Effector CD8-positive, alpha-beta T cell (primary cell): ENCODE measurements at places on chromosomes 6 and 20.

- DNase-seq, result no peak
Observed at GRCh38 chr6:14880052-14880451, 365.8 kb upstream of the JARID2 start.

GRCh38 chr6:209432-210103 is 82.7 kb upstream of the DUSP22 start:
- DNase-seq, result no peak

DNA sequence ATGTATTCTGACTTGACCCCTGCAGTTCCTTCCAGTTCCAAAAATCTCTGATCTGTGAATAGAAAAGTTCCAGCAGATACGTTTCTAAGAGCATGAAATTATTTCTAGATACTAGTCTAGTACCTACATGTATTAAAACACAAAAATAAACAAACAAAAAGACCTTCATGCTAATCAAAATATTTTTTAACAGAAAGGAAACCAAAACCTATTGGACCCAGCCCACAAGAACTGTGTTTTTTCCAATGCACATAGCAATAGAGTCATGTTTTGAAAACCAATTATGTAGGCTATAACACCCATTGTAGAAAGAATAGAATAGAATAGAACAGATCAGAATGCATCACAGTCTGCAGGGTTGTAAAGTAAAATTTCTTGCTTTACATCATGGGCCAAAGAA is 158.6 kb upstream of the TNFAIP3 start:
- no peak for DNase-seq

- no peak for DNase-seq
Observed at GRCh38 chr20:8156235-8157079, 24.4 kb downstream of the PLCB1 start.

- DNase-seq, result no peak
Observed at GRCh38 chr6:30752157-30752927, 8.0 kb upstream of the IER3 start.

DNA sequence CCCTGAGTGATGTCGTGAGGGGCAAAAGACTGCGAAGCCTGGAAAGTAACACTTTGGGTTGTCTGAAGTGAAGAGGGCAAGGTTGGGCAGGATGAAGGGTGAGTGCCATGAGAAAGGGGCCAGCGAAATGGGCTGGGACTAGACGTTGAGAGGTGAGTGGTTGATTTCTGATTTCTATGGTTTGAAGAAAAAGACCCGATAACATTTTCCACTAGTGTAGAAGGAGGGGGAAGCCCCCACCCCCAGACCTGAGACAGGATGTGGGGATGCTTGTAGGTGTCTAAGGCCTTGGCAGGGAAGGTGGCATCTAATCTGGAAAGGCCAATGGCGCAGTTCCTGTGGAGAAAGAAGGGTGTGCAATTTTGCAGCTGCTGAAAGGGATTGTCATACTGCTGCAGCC is 25.3 kb upstream of the KIF3B start:
- DNase-seq, result no peak

DNA sequence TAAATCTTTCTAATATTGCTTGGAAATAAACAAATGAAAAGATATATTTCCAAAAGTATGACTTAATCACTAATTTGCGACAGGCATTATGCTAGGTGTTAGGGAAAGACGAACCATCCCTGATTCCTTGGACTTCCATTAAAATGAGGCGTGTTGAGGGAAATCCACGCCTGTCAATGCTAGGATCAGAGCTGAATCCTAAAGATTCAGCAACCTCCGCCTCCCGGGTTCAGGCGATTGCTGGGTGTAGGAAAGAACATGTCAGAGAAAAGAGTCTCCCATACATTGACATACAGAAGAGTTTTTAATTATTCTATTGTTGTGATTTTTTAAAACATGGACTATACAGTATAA is 16.8 kb upstream of the PRSS16 start:
- DNase-seq, result no peak

DNA sequence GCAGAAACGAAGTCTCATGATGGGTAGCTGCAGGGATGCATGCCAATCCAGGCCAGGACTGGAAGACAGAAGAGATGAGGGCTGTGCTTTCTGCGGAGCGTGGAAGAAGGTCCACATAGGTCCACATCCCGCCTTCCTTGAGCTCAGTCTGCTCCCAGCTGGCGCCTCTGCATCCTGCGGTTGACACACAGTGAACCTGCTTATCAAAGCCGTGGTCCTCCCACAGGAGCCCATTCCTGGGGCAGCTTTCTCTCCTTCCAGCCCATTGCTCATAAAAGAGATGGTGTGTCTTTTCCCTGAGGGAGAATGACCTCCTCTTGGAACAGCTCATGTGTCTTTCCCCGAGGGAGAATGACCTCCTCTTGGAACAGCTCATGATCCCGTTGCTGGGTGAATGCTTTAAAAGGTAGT is 225.4 kb downstream of the CDH4 start:
- DNase-seq, result no peak

DNA sequence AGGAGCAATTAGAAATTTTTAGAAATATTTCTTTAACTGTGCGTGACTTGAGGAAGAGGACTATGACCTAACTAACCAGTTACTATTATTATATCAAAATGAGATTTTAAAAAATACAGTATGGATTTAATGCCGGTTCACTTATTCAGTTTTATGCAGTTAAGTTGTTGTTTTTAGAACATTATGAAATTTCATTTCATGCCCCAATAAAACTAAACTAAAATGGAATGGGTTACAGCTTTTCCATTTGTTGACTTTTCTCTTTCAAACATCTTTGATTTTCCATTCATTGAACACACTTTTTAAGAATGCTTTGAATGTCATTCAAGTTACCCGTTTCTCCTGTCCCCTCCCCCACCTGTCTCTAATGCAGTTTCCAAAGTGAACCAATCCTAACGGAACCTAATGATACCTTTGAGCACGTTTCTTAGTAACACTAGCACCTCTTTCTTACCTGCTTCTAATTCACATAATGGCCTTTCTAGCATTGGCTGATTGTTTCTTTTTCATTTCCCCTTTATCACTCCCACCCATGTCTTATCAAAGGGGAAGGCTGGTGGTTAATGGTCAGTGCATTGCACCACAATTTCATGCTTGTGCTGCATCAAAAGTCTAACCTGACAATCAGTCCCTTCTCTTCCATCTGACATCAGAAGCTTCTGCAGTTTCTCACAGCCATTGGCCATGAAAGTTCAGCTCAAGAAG is 262.2 kb upstream of the TAB2 start:
- DNase-seq, result no peak

- DNase-seq, result no peak
Observed at GRCh38 chr6:168217216-168217879, 102.2 kb downstream of the DACT2 start.

DNA sequence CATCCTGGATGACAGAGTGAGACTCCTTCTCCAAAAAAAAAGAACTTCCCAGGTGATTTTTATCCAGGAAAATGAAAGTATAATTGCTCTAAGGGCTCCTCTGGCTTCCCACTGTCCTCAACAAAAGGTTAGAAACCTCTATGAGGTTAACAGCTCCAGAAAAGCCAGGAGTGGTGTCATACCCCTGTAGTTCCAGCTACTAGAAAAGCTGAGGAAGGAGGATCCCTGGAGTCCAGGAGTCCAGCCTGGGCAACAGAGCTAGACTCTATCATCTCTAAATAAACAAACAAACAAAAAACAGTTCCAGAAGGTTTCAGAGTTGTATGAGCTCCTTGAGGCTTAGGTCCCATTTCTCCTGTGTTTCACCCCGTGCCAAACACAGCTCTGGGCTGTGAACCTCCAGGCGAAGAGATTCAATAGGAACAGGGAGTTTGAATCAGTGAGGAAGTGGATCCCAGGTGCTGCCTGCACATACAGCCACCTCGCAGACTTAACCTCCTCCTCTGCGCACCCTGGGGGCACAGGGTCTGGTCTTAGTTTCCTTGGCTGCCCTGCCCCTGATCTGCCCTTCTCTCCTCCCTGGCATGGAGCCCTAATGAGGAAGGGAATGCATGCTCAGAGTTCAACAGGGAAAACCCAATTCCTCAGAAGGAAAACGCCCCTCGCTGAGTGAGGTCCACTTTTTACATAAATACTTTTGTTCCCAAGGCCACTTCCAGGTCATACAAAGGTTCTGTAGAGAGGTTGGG is 31.0 kb downstream of the ZC3H12D start:
- no peak for DNase-seq

- DNase-seq, result no peak
Observed at GRCh38 chr6:22925920-22926789, 356.8 kb downstream of the HDGFL1 start.

DNA sequence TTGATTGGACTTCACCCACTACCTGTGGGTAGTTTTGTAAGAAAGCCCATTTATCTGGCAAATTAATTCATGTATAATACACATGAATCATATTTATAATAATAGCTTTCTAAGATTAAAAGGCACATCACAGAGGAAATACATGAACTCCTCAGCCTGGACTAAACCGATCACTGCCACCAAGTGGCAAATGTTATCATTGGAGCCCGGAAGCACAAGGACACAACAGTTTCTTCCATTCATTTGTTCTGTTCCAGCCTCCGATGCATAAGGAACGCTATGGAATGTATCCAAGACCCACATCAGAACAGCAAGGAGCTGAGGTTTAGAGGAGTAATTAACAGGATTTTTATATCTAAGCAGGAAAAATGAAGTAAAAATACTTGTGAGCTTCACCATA is 13.9 kb upstream of the IPCEF1 start:
- no peak for DNase-seq
